ENCODE measurements at places on chromosomes 13 and 19. TPM values are rescaled to one million over a fixed set of nuclear protein-coding genes. Genes with fewer than 3 reads are reported as not detected.
A peak's percentile ranks its signal among the peaks of the same experiment; 100 is the strongest.

DNA sequence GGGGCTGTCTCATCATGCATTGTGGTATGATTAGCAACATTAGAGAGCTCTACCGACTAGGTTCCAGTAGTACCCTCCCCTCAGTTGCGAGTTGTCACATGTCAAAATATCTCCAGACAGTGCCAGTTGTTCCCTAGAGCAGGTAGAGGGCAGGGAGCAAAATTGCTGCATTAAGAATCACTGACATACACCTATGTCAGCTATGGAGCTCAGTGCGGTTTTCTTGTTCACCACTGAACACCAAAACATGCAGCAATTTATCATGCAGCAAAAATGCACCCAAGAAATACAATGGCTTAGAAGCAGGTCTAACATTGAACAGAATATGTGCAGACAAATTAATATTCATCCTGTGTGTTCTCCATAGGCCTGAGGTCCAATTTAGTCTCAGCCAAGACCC, 186.9 kb upstream of the STARD13 start:
- no peaks in the 10 kb centered on the region for H3K36me3 ChIP-seq
- no peak for DNase-seq
- H3K27ac ChIP-seq, result no peak overlapping the region

DNA sequence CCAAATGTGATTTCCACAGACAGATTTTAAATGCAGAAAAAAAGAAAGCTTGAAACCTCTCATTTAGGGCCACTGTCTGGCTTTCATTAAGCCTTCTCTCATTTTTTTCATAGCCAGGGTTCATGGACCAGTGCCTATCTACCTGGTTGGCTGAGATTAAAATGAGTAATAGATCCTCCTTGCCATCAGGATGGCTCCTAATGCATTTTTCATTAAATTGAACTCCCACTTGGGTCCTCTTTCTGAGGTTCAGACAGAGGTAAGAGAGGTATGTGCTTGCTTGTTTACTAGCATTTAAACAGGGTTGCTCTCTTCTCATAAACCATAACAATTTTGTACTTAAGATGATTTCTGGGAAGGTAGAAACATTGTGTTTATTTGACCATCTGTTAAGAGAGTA, 473.0 kb downstream of the TBC1D4 start:
- no peak overlapping the region for H3K27ac ChIP-seq
- H3K4me3 ChIP-seq, result no peak overlapping the region
- no peak for DNase-seq
- no peaks in the 10 kb centered on the region for H3K4me1 ChIP-seq

GRCh38 chr19:36482876-36483275, 6.5 kb downstream of the ZNF566 start:
- H3K27ac ChIP-seq, result no peak overlapping the region
- no peaks in the 10 kb centered on the region for H3K36me3 ChIP-seq
- no peak overlapping the region for H3K4me3 ChIP-seq

- no peak overlapping the region for H3K27ac ChIP-seq
- no peak for DNase-seq
- no peaks in the 10 kb centered on the region for H3K27me3 ChIP-seq
- H3K36me3 ChIP-seq, result no peaks in the 10 kb centered on the region
- H3K4me3 ChIP-seq, result no peak overlapping the region
These were observed 579.1 kb downstream of the KCTD12 start for GRCh38 chr13:76307142-76307541.

- H3K4me3 ChIP-seq, result peak overlapping the region; percentile 86
- peak overlapping the region; percentile 93 for H3K27ac ChIP-seq
- no peaks in the 10 kb centered on the region for H3K36me3 ChIP-seq
- H3K27me3 ChIP-seq, result no peaks in the 10 kb centered on the region
These were observed 748 bp downstream of the LHFPL6 start for GRCh38 chr13:39602277-39602613.

DNA sequence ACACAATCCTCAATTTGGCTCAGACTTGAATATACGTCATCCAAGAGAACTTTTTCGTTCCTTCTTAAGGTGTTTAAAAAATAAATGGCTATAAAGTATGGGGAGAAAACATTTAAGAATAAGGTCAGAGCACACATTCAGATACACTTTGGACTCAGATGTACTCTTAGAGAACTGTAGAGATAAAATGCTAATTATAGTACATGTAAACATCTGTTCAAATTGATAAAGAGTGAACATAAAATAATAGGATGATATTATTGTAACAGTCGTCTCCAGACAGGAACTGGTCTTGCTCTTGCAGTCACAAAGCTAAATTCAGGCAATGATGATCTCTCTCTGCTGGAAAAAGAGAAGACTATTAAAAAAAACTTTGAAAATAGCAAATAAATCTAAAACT, 91.4 kb downstream of the RBM26 start:
- H3K4me1 ChIP-seq, result peaks cover 2% of the 10 kb centered on the region
- no peak overlapping the region for H3K27ac ChIP-seq
- H3K4me3 ChIP-seq, result no peak overlapping the region
- no peaks in the 10 kb centered on the region for H3K27me3 ChIP-seq
- H3K36me3 ChIP-seq, result no peaks in the 10 kb centered on the region
- no peak for DNase-seq

GRCh38 chr19:10568062-10568825, 535 bp downstream of the CDKN2D start:
- no peaks in the 10 kb centered on the region for H3K27me3 ChIP-seq
- H3K4me3 ChIP-seq, result peak overlapping the region; percentile 45
- peak; percentile 43 for DNase-seq
- H3K4me1 ChIP-seq, result peaks cover 7% of the 10 kb centered on the region
- peak overlapping the region; percentile 10 for H3K27ac ChIP-seq
- no peaks in the 10 kb centered on the region for H3K36me3 ChIP-seq

- peak; percentile 77 for DNase-seq
- H3K27ac ChIP-seq, result peak overlapping the region; percentile 99
- peak overlapping the region; percentile 95 for H3K4me3 ChIP-seq
- no peaks in the 10 kb centered on the region for H3K36me3 ChIP-seq
- no peaks in the 10 kb centered on the region for H3K27me3 ChIP-seq
These were observed 5.1 kb upstream of the SPACA6 start for GRCh38 chr19:51687791-51688670.

- H3K27ac ChIP-seq, result no peak overlapping the region
- no peaks in the 10 kb centered on the region for H3K4me1 ChIP-seq
- DNase-seq, result no peak
- H3K27me3 ChIP-seq, result no peaks in the 10 kb centered on the region
These were observed 50.4 kb downstream of the MYO9B start for GRCh38 chr19:17125728-17126677.

- H3K27ac ChIP-seq, result no peak overlapping the region
- H3K27me3 ChIP-seq, result no peaks in the 10 kb centered on the region
- H3K36me3 ChIP-seq, result no peaks in the 10 kb centered on the region
- peaks cover 1% of the 10 kb centered on the region for H3K4me1 ChIP-seq
- H3K4me3 ChIP-seq, result no peak overlapping the region
- DNase-seq, result no peak
These were observed 9.7 kb downstream of the KPNA3 start for GRCh38 chr13:49782784-49783183.

GRCh38 chr13:20173116-20173746, 12.4 kb upstream of the GJA3 start:
- DNase-seq, result no peak
- no peak overlapping the region for H3K27ac ChIP-seq
- no peaks in the 10 kb centered on the region for H3K36me3 ChIP-seq
- no peak overlapping the region for H3K4me3 ChIP-seq

DNA sequence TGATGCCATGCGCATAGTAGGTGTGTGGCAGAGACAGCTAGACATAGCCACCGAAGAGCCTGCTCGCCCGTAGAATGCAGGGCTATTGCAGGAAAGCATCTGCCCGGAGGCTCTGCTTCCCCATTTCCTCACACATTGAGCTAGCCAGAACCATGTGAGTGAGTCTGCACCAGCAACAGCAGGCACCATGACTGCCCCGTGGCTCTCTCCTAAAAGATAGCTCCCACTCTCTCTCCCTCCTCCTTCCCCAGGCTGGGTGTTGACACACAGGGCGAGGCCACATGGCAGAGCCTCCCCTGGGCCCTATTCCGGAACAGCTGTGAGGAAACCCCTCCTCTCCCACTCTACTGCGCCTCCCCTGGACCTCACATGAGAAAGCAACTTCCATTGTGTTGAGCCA, 52.3 kb upstream of the ATP12A start:
- DNase-seq, result no peak
- H3K36me3 ChIP-seq, result no peaks in the 10 kb centered on the region
- H3K27me3 ChIP-seq, result no peaks in the 10 kb centered on the region
- H3K4me3 ChIP-seq, result no peak overlapping the region
- no peak overlapping the region for H3K27ac ChIP-seq

The PTPRH gene
- total RNA-seq, result 0.23 TPM

The GPC6 gene
- 9.2 TPM for total RNA-seq

The SPACA4 gene
- total RNA-seq, result not detected

The LILRB3 gene
- total RNA-seq, result 0.31 TPM

The GPR4 gene
- 4.5 TPM for total RNA-seq

The CYP4F2 gene
- total RNA-seq, result not detected

The GET3 gene
- total RNA-seq, result 59.0 TPM
